ENCODE measurements at places on chromosomes 12 and 14.
A peak's percentile ranks its signal among the peaks of the same experiment; 100 is the strongest.

GRCh38 chr12:128956755-128957154, 103.5 kb downstream of the GLT1D1 start:
- DNase-seq: no peak

DNA sequence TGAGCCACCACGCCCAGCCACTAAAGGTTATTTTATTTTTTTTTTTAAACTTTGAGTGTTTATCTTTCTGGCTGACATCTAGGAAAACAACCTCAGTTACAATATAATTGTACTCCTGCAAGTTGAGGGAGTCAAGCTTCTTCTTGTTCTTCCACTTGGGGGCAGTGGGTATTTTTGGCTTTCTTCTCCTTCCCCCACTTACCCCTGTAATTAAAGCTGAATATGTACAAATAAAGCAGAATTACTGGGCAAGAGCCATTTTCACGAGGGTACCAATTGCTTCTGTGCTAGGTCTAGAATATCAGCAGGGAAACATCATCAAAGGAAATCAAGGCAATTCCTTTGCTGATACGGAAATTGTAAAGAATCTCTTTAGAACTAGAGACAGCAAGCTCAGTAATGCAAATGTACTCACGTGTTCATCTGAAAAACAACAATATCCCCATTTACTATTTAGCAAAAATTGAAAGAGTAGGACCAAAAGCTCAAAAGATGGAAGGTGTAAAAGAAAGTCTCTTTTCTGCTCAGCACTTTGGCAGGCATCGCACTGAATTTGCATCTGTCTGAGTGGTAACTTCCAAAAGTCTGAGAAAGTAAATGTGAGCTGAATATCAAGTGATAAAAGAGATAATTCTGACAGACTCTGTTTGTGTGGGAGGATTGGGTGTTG, 72.8 kb downstream of the TAOK3 start:
- no peak for DNase-seq

GRCh38 chr14:89248411-89249064, 168.5 kb downstream of the FOXN3 start:
- DNase-seq: no peak

- peak; percentile 19 for DNase-seq
These were observed 1598.3 kb downstream of the AACS start for GRCh38 chr12:126663304-126664094.

DNA sequence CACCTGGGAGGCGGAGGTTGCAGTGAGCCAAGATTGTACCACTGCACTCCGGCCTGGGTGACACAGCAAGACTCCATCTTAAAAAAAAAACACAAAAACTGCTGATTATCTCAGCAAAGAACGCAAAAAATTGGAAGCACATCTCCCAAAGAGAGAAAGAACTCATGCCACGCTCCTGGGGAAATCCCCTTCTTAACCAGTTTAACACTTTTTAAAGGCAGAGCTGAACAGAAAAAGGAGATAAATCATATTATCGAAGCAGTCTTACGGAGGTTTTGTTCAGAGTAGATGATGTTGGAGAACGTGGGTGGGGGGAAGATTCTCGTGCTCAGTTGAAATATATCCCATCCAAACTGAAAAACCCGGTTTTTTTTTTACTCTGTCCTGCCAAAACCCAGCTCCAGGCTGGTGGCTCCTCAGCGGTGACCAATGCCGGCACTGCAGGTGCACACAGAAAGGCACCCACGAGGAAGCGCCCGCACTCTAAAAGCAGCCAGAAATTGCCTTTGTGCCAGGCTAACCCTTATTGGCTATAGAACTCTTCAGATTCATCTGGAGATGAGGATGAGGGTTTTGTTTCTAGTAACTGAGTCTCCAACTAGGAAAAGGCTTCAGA, 100.2 kb upstream of the PARP11 start:
- DNase-seq: no peak

DNA sequence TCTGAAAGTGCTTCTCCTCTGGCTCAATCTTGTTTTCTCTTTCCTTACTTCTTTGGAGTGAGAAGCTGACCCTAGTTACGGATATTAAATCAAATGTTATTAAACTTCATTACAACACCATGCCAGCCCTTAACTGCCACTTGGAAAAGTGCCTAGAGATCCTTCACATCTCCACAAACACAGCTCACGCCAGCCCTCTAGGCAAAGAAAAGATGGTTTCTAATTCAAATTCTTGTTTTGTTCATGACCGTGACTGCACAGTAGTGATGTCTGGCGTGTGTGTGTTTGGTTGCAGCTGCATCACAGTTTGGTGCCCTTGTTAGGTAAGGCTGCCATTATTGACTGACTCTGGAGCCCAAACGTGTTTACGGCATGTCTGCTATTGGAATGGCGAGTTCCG, 113.0 kb downstream of the BEGAIN start:
- no peak for DNase-seq

- DNase-seq: no peak
These were observed 1995.9 kb upstream of the SEL1L start for GRCh38 chr14:83529531-83529930.

DNA sequence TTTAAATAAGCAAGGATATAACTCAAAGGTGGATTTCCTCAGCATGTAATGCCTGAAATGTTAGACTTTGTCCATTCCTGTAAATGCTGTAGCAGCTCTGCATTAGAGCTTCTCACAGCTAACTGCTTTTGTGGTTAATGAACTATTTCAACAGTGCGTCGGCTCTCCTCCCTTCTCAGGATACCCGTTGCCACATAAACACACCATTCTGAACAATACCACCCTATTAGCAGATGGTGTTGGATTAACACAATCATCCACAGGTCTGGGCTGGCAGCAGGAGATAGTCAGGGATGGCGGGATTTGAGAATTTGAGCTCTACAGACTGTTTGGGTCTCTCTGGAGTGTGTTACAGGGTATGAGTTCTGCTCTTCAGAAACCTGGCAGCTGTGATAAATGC, 33.5 kb upstream of the C12orf42 start:
- DNase-seq: no peak

- no peak for DNase-seq
These were observed 36.1 kb downstream of the NCOR2 start for GRCh38 chr12:124531281-124531745.

DNA sequence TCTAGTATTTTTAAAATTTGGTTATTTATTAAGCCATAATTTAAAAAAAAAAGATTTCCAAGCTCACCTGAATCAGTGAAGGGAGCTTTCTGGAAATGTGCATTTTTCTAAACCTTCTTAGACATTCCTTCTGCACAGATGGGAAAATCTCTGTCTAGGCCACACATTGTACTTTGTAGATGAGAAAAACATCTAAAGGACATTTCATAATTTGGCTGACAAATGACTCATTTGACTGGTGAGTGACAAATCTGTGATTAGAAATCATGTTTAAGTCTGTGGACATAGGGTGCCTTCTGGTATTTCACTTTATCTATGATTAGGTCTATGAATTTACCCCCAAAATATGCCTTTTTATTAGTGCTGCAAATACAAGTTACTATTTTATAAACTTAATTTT, 1044.9 kb upstream of the FLRT2 start:
- no peak for DNase-seq

GRCh38 chr14:85554106-85554505, 24.2 kb downstream of the FLRT2 start:
- no peak for DNase-seq

GRCh38 chr14:81562818-81563217, 29.2 kb upstream of the SEL1L start:
- no peak for DNase-seq

- DNase-seq: peak; percentile 49
These were observed 624 bp downstream of the RIN3 start for GRCh38 chr14:92513966-92514843.

DNA sequence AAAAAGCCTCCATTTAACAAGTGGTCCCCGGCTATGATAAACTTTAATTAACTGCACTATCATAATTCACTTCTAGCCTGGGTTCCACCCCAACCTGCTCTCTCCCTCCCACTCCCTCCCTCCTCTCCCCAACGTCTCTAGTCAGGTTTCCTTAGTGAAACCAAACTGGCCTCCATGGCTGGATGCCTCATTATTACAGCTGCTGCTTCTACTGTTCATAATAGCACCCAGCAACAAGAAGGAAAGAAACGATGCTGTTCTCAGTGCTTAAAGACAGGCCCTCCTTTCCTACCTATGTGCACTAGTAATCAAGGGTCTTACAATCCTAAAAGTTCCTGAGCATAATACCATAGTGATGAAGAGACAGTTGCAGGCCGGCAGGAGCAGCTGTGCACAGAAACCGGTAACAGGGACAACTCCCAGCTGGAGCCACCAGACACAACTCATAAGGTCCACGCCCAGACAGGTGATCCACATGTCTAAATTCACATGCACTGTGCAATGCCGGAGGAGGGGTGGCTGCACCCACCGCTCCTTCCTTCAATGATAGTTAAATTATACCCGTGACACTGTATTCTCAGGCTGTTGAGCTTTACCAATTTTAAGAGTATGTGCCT, 6.2 kb downstream of the IRF2BPL start:
- DNase-seq: peak; percentile 41

DNA sequence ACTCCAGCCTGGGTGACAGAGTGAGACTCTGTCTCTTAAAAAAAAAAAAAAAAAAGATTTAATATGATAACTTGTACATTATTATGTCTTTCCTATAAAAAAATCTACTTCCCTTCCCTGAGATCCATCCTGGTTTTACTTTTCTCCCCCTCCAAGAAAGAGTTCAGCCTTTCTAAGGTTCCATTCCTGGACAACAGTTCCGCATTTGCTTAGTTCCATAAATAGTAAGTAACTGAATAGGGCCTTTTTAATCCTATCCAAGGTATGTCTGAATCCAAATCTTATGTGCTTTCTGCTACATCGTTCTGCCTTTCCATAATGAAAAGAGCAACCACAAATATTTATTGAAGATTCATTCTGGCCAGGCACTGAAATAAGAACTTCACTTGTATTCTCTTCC, 187.8 kb downstream of the DACT1 start:
- DNase-seq: no peak

- DNase-seq: no peak
These were observed 35.5 kb upstream of the UNC79 start for GRCh38 chr14:93395231-93395630.

DNA sequence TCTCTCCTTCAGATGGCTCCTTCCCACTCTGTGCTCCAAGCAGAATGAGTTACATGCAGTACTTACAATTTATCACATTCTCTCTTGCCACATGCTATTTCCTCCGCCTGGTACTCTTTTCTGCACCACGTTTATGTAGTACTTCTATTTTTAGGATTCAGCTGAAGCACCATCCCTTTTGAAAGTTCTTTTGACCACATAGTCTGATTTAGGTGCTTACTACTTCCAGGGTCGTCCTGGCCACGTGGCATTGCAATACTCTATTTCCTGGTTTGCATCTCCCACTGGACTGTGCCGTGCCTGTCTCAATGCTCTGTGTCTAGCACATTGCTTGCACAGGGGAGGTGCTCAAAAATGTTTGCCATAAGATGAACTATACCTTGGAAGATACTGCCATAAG, 16.3 kb upstream of the TBC1D30 start:
- DNase-seq: no peak

DNA sequence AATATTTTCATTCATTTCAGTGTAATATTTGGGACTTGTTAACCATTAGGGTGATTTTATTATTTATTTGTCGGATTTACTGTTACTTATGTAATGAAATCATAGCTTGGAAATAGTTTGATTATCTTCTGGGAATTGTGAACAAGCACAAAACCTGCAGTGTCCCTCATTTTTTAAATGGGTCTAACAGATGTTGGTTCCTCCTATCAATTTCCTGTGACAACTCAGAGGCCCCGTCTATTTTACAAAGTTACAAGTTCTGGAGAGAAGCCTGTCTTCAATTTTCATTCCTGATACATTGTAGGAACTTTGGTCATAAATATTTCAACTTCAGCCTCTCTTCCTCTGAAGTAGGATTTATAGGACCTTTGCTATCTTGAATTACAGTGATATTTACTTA, 101.8 kb upstream of the DNM1L start:
- DNase-seq: no peak

GRCh38 chr14:59316151-59316830, 127.8 kb downstream of the DAAM1 start:
- DNase-seq: no peak

DNA sequence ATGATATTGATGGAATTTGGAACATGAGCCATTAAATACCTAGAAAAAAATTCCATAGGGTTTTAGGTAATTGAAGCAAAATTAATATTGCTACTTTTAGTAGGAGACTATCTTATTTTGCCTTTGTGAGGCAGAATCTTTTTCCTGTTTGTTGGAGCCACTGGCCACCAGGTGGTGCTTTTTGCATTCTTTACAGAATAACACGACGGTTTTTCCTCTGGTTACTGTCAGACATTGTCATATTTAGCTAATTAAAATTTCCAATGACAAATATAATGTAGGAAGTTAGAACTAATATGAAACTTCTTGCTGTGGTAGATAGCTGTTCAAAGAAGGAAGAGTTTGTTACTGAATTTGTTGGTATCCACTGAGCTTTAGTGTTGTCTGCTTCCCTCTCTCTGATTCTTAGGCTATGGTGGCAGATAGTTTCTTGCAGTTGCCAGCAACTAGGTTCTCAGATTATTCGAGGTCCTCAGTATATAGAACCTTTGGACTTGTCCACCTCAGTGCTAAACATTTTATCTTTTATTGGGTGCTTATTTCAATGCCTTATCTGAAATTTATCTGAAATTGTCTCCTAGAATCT, 25.7 kb downstream of the RAB21 start:
- DNase-seq: peak; percentile 43

DNA sequence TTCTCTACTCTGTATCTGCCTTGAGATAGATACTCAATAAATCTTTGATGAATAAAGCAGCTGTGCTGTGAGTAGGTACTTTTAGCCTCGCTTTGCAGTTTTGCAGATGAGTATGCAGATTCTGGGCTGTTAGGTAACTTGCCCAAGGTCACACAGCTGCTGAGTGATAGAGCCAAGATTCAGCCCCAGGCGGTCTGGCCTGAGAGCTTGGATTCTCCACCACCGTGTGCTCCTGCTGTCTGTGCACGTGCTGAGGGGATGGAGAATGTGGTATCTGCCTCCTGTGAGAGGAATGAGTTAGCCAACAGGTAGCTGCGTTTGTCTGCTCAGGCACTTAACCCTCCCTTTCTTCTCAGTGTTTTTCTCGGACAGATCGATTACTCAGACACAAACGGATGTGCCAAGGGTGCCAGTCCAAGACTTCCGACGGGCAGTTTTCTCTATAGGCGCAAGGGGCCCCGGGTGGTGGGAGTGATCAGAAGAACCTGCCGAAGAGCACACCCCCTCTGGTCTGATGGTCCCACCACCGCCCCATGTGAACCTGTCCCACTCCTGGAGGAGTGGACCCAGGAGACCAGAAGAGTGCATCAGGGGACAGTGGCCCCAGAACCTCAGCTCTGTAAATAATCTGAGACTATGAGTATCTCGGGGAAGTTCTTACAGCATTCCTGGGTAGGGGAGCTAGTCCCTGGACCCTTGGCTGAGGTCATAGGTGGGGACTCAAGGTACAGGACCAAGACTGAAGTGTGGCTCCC, 6.6 kb upstream of the CSAD start:
- DNase-seq: no peak

DNA sequence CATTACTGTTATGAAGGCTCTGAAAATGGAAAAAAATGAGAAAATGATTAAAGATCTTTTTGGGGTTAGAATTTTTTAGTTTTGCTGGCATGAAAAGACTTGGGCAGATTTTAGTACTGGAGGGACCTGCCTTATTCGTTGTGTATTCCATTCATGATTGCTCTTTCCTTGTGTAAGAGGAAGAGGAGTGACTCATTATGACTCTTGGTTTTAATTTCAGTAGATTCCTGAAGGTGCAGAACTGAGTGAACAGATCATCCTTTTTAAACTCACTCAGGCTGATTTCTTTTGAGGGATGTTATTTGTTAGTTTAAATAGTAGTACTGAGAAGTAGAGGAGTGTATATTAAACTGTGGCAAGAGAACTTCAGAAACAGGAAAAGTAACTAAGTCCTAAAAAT, 41.6 kb downstream of the AKAP6 start:
- DNase-seq: no peak

- peak; percentile 88 for DNase-seq
These were observed 11.2 kb upstream of the FKBP11 start for GRCh38 chr12:48936379-48936979.

Measured in activated T-cell treated with anti-CD3 and anti-CD28 coated beads, Interleukin-2, amount 50 U/mL, for 48 hours (primary cell).